Muscle of leg (tissue), 16 donors: ENCODE measurements at places on chromosomes 5 and 9. TPM values are rescaled to one million over a fixed set of nuclear protein-coding genes. Genes with fewer than 3 reads are reported as not detected.

TMEM232 gene
- 1.6 TPM for polyA plus RNA-seq

EXOC3 gene
- 29.9 TPM for polyA plus RNA-seq

ELAVL2 gene
- polyA plus RNA-seq, result 4.2 TPM

PCDHA8 gene
- polyA plus RNA-seq, result 0.03 TPM

GRCh38 chr5:14208071-14209021, 65.2 kb downstream of the TRIO start:
- DNase-seq, result peak; percentile 62

DNA sequence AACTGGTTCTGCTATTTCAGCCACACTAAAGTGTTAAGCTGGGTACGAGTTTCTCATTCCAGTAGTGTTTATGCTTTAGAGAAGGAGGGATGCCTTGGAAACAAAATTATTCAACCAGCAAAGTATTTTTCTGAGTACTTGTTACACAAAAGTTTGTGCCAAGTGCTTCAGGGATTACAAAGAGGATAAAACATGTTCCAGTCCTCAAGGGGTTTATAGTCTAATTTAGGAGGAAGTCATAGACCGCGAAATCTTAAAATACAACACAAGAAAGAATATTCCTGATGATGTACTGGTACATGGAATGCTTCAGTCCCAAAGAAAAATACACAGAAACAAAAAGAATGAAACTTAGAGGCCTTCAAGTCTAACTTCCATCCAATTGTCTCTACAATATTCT, 85.4 kb upstream of the NR4A3 start:
- DNase-seq, result peak; percentile 56

- no peak for DNase-seq
Observed at GRCh38 chr5:39017504-39017903, 56.7 kb downstream of the RICTOR start.

GRCh38 chr5:31412324-31412723, 119.6 kb downstream of the DROSHA start:
- peak; percentile 25 for DNase-seq
